CD4-positive, alpha-beta T cell (primary cell): ENCODE measurements at places on chromosomes 11 and 22.

- no peak for DNase-seq
Measured at GRCh38 chr11:40294349-40294735, 1165.1 kb downstream of the LRRC4C start.

DNA sequence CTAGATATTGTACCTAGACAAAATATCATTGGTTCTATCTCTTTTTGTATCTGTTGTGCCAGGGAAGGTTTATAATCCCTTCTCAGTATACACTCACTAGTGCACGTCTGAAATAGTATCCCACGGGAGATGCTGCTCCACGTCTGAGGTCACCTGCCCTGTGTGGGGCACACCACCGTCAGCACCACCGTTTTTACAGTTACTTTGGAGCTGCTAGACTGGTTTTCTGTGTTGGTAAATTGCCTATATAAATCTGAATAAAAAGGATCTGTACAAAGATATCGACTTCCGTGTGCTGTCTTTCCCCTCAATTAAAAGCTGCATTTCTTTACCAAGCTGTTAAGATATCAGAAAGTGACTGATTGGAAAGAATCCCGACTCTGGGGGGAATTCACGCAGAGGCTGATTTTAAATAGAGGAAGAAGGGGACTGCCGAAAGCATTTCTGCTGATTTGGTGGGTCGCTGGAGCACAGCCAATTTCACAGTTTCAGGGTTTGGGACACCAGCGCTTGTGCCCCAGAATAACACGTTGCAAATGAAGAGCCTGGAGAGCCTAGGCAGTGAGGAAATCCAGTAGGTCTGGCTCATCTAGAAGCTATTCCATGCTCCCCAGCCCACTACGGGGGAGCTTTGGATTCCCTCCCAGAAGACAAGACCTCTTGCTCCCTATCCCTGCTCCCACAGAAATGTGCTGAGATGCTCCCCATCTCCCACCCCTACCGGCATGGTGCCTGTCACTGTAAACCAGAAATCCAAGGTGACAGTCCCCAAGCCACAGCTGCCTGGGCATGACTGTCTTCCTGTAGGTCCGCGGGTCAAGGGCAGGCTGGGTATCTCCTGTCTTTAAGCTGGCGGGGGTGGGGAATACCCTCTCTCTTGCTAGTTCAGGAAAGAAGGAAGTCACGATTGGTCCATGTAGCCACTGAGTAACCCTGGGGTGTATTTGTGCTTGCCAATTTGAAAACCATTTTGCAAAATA is 12.7 kb upstream of the MYO18B start:
- no peak for DNase-seq

GRCh38 chr11:134628426-134628825 is 216.4 kb upstream of the B3GAT1 start:
- DNase-seq = no peak

GRCh38 chr22:34798605-34799004 is 267.4 kb upstream of the ISX start:
- no peak for DNase-seq

DNA sequence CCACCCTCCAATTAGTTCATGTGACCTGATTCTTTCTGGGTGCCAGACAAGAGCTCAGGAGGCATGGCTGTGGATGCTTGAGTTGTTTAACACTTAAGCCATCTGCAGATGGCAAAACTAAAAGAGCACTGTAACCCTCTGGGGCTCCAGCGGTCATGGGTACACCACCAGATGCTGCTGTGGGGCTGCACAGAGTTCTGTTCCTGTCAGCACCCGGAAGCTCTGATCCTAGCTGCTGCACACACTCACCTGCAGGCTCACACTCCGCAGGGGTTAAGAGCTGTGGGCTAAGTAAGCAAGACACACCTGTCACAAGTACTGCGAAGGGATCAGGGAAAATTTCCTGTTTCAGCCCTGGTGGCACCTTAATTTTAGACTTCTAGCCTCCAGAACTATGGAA is 307.8 kb downstream of the C11orf87 start:
- no peak for DNase-seq

DNA sequence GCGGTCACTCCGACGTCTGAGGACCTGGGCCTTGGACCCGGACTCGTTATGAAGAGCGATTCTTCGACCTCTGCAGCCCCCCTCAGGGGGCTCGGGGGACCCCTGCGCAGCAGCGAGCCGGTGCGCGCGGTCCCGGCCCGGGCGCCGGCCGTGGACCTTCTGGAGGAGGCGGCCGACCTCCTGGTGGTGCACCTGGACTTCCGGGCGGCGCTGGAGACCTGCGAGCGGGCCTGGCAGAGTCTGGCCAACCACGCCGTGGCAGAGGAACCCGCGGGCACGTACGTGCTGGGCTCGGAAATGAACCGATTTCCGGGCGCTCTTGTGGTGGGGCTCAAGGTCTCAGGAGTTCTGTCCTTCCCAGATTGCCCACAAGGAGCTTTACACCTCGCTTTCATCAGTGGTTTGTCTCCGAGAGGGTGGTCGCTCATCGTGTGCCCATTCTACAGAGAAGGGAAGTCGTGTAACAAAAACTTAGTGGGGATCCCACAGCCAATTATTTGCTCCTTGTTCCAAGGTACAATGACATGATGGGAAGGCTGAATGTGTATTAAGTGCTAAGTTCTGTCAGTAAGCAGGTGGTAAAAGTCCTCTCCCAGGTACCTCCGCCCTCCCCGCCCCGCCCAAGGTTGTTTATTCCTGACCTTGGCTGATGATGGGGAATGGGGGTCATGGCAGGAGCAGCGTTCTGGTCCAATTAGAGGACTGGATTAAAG is 695 bp downstream of the PEX26 start:
- peak; percentile 19 for DNase-seq

GRCh38 chr11:68181719-68182451 is 31.2 kb downstream of the KMT5B start:
- no peak for DNase-seq

DNA sequence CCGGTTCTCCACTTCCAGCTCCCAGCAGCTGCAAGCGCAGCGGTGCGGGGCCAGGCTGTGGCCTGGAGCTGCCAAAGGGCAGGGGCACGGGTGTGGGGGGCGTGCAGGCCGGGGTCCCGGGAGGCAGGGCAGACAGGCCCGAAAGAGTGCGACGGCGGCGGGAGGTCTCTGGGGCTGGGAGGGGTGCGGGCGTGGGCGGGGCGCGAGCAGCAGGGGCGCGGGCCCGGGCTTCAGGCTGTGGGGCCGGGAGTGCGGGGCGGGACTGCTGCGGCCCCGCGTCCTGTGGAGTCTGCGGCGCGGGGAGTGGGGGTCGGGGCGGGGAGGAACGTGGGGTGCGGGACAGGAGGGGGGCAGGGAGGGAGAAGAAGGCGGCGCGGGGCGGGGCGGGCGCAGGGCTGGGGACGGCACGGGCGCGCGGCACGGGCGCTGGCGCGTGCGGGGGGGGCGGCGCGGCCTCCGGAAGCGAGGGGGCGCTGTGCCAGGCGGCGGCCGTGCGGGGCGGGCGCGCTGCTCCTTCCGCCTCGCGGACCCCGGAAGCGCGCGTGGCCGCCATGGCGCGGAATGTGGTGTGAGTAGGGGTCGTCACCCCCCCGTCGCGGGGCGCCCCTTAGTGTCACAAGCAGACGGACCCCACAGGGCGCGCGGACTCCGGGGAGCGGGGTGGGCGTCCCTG is at the start of gene MRPL23:
MRPL23 (plus strand) TSS at position 521 of the 673 bp plus-strand sequence; CDS start at position 552, 31 bp downstream.
- no peak for DNase-seq

DNA sequence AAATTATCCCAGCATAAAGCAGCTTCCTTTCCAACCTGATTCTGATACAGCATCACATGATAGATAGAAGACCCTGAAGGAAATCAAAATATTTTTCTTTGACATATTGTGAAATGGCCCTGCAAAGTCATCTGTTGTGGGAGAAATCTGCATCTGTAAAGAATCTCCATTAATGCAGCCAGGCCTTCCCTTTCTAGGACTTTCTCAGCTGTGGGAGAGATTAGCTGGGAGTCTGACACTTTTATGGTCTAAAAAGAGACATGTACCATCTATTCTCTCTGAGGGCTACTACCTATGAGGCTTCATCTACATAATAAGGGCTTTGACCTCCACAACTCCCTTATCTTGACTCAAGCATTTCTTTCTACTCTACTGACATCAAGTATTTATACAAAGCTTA is 238.1 kb downstream of the SWAP70 start:
- DNase-seq = no peak

- no peak for DNase-seq
Measured at GRCh38 chr11:10087186-10087922, 206.7 kb downstream of the SBF2 start.

DNA sequence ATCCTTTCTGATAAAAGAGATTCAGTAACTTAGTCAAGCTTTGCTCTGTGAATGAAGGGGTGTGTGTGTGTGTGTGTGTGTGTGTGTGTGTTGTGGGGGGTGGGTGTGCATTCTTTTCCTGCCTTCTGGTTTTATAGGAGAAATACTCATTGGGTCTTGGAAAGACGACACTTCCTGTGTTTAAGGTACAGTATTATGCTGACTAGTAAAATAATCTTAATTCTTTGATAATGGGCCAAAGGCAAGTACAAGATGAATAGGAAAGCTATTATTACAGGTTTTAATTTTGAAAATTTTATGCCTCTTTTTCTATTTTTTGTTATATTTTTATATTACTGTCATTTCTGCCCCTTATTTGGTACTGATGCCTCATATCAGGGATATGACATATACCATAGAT is 26.1 kb downstream of the HSD17B12 start:
- DNase-seq = no peak

DNA sequence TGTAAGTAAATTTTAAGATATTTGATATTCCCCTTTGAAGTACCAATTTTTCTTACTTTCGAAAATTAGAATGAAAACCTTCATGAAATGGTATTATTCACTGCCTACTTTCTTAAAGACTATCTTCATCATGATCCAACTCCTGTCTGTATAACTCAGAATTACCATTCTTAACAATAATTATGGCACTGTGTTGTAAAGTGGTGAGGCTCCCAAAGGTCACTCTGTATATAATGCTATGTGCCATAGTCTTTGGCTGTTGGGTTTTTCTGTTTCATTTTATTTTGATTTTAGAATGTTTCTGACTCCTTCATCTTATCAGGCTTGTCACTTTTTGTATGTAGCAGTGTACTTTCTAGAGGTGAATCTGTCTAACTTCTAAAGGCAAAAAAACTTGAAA is 52.4 kb downstream of the MAML2 start:
- DNase-seq = no peak

- no peak for DNase-seq
Measured at GRCh38 chr11:12007230-12007593, 1.2 kb downstream of the DKK3 start.

DNA sequence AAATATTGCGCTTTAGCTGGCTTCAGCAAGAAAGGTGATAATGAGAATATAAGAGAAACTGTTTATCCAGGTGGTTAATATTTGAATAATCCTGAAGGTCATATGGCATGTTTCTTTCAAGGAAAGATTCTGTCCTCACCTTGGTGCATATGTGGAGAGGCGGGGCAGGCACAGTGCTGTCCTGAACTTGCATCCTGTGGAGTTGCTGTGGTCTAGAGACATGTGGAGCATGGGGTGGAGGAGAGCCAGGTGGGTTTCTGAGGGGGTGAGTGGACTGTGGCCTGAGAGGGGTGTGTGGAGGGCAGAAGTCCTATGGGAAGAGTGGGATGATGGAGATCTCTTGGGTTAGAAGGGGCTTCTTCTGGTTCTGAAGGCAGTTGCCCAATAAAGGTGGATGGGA is 65.5 kb downstream of the GRIK4 start:
- DNase-seq = no peak

DNA sequence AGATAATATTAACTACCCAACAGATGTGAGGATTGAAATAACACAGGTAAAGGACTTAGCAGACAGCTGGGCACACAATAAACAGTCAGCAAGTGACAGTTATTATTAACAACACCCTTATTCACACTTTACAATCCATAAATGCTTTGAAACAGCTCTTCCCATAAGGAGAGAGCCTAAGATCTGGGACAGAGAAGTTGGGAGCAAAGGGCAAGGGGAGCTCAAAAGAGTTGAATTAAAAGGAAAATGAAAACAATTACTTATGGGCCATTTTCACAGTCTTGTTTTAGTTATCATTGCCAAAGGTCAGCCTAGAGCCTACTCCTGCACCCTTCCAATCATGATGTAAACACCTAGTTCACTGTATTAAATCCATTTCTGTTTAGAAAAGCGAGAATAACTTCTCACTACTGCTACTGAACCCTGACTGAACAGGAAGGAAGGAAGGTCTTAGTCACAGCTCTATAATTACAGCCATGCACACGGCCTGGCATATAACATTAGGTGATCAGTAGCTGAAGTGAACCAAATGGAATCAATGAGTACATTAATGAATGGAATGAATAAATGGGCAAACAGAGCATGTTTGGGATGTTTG is 111.3 kb downstream of the PLEKHA7 start:
- DNase-seq = no peak

DNA sequence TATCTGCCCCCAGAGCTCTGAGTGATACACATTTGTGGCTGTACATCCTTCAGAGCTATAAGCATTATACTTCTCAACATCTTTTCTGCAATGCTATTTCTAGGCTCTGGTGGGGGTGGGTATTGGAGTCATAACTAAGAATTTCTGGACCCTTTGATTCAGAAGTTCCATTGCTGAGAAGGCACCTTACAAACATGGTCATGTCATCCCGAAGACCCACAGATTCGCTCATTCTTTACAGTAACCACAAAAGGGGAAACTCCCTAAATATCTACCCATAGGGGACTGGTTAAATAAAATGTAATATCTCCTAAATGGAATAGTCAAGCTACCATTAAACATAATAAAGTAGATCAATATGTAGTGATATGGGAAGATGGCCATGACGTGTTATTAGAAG is 98.8 kb downstream of the PRR5L start:
- no peak for DNase-seq

- DNase-seq = no peak
Measured at GRCh38 chr22:22043296-22044078, 60.9 kb upstream of the TOP3B start.

DNA sequence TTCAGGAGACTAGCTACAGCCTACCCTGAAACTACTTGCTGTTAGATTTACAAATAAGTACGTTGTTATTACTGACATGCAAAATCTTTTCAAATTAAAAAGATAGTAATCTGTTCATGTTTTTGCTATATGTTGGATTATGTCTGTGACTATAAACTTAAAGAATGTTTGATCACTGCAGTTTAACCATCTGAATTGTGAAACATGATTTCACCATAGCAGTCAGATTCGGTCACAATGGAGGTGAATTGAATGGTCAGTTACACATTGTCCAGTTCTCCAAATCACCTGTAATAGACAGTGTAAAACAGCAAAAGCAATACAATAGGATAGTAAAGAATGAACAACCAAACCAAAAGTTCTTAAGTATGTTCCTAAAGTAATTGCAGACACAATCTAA is 43.3 kb downstream of the CCDC83 start:
- DNase-seq = no peak

- no peak for DNase-seq
Measured at GRCh38 chr11:75602951-75603350, 40.9 kb downstream of the SERPINH1 start.

GRCh38 chr11:69375316-69376154 is 81.6 kb downstream of the MYEOV start:
- no peak for DNase-seq

- DNase-seq = no peak
Measured at GRCh38 chr11:64747961-64748665, 4.2 kb upstream of the RASGRP2 start.
